ENCODE measurements at places on chromosomes 1 and 21.

DNA sequence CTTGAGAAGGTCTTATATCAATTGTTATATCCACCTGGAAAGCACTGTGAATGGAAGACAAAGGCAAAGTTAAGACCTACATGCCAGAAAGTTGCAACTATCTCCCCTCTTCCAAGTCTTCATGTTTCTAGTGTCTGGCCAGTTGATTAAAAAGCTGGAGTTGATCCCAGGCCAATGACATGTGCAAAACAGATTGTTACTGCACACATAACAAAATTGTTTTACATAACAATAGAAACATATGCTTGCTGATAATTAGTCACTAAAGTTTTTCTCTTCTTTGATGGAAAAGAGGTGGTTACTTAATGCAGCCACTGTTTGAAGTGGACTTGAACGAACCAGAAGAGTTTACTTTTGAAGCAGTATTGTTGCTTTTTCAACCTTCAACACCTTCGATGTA is 158.2 kb downstream of the TGFBR3 start:
- DNase-seq, result no peak

DNA sequence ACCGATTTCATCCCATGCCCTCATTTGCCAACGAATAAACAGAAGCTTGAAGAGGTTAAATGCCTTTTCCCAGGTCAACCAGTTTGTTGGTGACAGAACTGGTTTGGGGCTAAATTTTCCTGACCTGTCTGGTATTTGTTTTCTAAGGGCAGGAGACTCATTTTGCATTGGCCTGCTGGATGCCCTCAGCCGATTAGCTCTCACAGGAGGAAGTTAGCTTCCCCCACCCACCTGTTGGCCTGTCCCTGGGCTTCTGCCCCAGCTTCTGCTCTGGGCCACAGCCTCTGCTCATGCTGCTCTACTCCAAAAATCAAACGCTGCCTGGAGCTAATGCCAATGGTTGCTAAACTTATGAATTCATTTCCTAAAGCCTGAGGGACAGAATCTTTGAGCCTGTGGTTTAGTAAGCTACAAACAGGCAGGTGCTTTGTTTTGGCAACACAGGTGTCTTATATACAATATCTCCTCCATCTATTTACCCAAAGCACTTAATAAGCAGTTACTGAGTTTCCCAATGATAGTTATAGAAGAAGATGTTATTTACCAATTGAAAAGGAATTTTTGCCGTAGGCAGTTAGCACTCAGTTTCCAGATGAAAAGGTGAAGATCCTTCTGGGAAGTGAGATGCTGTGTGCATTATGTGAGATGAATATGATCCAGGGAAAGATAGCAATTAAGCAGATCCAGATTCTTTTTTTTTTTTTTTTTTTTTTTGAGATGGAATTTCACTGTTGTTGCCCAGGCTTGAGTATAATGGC is 82.3 kb downstream of the TM2D1 start:
- no peak for DNase-seq

GRCh38 chr1:92910081-92910480 is 51.2 kb downstream of the DIPK1A start:
- DNase-seq, result no peak

- DNase-seq, result no peak
Measured at GRCh38 chr1:113749402-113749801, 9.9 kb downstream of the PHTF1 start.

- DNase-seq, result no peak
Measured at GRCh38 chr1:22364764-22365163, 86.9 kb upstream of the ZBTB40 start.

DNA sequence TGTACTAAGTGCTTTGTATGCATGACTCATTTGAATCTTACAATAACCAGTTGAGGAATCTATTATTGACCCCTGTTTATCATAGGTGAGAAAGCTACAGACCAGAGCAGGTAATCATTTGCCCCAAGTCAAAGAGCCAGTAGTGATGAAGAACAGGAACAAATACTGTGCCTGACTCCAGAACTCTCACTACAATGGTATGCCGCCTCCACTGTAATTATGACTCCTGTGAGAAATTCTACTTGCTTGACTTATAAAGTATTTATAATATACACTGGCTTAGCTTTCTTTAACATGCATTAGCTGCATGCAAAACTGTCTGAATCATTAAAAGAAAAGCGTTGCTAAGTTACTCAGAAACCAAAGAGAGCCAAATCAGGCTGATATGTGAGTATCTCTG is 92.6 kb downstream of the ZNF281 start:
- DNase-seq, result no peak

DNA sequence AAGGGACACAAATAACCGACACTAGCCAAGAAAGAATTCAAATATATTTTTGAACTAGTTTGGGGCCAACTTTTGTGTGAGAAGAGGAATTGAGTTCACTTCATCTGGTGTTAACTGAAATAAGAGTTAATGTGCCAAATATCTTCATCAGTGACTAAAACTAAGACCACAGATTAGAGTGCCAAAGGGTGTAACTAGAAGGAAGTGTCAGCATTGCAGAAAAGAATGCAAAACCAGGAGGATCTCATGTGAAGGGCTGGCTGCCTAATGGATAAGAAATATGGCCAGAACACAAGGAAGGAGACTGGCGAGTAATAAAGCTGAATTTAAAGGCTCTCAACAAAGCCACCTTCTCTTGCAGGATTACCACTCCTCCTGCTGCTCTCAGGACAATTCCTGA is 61.8 kb upstream of the LRRC8D start:
- no peak for DNase-seq

GRCh38 chr1:59406437-59407164 is 109.7 kb downstream of the FGGY start:
- no peak for DNase-seq

DNA sequence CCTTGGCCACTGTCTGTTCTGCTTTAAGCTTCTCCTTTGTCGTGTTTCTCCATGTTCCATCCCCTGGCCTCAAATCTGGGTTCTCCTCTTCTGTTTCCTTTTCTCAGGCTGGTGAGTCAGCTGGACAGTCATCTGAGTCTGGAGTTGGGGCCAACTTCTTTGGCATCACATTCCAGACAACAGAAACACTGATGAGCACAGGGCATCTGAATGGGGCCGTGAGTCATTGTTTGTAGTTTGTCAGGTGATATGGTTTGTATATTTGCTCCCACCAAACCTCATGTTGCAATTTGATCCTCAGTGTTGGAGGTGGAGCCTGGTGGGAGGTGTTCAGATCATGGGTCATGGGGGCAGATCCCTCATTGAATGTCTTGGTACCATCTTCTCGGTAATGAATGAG is 14.3 kb upstream of the OLIG2 start:
- DNase-seq, result peak; percentile 22

- DNase-seq, result peak; percentile 84
Measured at GRCh38 chr1:16984717-16985116, 4.3 kb upstream of the MFAP2 start.

- no peak for DNase-seq
Measured at GRCh38 chr1:216205176-216205575, 218.1 kb downstream of the USH2A start.

DNA sequence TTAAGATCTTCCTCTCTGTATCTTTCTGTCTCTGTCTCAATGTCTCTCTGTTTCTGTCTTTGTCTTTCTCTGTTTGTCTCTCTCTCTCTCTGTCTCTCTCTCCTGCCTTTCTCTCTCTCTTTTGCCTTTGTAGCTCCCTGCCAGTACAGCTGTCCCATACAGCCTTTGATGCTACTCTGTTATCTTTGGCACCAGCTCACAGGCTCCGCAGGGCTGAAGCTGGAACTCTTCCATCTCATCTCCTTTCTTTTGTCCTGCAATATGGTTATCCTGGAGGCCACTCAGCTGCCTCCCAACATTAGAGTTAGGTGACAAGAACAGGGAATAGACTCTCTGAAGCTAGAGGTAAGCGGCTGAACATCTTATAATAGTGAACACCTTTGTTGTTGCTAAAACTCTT is 354.3 kb upstream of the NEGR1 start:
- DNase-seq, result no peak

GRCh38 chr1:244460197-244460596 is 876 bp upstream of the CATSPERE start:
- no peak for DNase-seq

DNA sequence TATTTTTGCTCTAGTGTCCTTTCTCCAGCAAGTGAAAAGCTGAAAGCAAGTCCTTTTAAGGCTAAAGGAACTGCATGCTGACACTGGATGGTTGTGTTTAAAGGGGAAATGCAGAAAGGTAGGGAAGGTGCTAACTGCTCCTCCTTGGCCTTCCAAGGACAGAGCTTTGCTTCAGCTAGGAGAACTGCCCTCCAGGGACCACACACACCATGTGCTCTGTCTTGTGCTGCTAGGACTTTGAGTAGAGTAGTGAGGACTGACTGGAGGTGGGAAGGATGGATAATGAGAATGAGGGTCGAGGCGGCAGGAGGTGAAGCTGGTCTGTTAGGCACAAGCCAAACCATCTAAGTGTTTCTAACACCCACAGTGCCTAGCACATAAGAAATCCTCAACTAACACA is 77.9 kb downstream of the WDR3 start:
- no peak for DNase-seq

DNA sequence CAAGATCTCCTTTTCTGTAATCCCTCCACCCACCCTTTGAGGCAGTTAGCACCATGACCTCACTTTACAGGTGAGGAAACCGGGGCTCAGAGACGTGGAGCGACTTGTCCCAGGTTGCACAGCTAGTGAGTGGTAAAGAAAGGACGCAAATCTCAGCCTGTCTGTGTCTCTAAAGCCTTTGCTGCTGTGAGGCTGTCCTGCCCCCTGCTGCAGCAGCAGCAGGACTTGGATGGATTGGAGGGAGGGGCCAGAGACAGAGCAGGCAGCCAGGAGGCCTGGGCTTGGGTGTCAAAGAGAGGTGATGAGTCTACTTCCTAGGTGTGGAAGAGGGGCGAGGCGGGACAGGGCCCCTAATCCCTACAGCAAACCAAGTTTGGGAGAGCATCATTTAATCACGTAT is 69.6 kb downstream of the PTPRU start:
- DNase-seq, result no peak

GRCh38 chr1:237152506-237153335 is 110.7 kb downstream of the RYR2 start:
- no peak for DNase-seq

DNA sequence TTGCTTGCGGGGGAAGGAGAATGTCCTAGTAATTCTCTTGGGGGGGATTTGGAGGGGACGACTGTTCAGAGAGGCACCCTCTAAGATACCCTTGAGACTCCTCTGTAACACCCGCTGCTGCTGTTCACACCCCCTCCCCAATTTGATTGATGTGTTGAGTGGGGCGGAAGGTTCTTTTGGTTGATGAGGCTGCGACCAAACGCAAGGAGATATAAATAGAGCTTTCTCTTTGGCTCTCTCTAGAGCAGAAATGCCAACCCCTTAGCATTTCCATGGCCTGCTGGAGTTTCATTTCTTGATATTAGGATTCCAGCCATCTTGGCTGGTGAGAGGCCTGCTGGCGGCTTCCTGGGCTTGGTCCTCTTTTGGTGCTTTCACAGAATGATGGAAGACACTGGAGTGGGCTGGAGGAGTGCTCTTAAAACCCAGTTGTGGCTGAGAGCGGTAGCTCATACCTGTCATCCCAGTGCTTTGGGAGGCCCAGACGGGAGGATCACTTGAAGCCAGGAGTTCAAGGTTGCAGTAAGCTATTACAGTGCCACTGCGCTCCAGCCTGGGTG is 2.0 kb downstream of the PIK3CD start:
- DNase-seq, result no peak

DNA sequence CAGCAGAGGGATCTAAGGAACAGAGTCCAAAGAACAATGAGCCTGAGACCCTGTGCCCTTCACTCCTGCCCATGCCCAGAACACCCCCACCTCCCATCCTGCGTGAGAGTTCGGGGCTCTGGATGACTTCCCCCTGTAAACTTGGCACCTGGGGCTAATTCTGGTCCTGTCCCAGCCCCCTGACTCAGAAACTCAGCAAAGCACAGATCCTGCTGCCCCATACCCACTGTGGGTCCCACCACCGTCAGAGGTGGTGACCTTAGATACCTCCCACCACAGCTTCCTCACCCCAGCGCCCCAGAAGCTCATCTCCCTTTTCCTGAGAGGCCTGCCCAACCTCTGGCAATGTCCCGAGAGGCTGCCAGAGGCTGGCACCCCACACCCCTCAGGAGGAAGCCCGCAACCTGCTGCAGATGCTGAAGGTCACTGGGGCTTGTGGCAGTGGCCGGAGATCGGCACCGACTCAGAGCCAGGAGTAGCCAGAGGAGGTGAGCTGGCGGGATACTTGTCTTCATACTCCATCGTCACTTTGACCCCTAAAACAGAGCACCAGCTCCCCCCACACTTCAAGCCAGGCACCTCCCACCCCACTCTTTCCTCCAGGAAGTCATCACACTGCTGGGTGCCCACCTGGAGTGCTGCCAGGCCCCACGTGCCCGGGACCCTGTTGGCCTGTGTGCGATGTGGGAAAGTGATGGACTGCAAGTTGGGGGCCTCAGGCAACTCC is 111.6 kb upstream of the IFFO2 start:
- no peak for DNase-seq

DNA sequence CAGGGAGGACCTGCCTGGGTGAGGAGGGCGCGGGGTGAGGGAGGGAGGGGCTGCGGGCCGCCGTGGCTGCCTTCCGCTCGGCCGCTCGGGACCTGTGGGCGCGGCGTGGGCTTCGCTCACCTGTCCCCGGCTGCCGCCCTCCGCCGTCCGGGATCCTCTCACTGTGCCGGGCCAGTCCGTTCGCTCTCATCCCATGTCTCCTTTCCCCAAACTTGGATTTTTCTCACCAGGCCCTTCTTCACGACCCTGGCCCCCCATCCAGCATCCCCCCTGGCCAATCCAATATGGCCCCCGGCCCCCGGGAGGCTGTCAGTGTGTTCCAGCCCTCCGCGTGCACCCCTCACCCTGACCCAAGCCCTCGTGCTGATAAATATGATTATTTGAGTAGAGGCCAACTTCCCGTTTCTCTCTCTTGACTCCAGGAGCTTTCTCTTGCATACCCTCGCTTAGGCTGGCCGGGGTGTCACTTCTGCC is 362 bp downstream of the ZBTB48 start:
- DNase-seq, result no peak

GRCh38 chr21:35491920-35492678 is 443.0 kb upstream of the RUNX1 start:
- DNase-seq, result no peak

DNA sequence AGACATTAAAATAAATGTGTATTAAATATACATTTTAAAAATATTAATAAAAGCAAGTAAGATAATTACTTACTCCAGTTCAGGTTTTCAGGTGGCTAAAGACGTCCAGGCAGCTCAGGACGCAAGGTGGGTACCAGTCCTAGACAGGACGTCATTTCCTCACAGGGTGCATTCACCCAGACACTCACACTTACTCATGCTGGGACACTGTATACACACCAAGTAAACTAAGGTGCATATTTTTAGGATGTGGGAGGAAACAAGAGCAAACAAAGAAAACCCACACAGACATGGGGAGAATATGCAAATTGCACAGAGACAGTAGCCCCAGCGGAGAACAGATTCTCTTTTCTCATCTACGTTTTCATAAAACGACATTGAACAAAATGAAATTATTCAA is 457.9 kb downstream of the BRINP3 start:
- DNase-seq, result no peak

DNA sequence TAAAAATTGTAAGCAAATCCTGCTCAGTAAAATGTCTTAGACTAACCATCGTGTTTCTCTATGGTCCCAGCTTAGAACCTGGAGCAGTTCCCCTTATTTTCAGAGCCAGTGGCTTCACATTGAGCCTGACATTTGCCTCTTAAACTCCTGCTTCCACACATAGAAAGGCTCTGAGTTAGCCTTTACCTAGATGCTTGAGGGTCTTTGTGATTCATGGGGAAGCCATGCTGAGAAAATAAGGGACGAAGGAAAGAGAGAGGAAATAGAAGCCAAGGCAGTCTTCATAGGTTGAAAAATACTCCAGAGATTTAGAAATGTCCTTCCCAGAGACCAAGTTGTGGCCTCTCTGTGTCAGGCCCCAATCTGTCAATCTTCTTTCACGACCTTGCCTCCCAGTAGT is 16.1 kb upstream of the RBBP5 start:
- no peak for DNase-seq

All from fibroblast of the conjunctiva (primary cell).